ENCODE measurements at places on chromosomes 11 and 22. TPM values are rescaled to one million over a fixed set of nuclear protein-coding genes. Genes with fewer than 3 reads are reported as not detected.

Gene APIP
- 13.2 TPM for total RNA-seq

Gene GGT5
- 5.0 TPM for total RNA-seq

Gene IGLL1
- not detected for total RNA-seq

Gene IFITM2
- 94.0 TPM for total RNA-seq

Gene HTR3A
- total RNA-seq: not detected

Gene OR52A1
- total RNA-seq: not detected

DNA sequence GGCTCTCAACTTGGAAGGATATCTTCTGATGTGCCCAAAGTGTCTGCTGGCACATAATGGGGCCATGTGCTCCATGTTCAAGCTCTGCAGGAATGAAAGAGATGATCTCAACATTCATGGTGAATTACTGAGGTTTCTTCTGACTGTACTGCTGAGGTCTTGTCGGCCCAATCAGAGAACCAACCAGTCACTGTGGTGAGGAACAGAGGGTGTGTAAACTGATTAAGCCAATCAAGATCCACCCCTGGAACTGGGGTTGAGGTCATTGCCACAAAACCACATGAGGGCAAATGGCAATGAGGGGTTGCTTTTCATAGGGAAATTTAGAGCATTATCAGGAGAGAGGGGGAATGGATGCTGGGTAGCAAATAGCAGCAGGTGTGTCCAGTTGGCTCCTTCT is 152.3 kb upstream of the RAG2 start:
- ATAC-seq: no peak

DNA sequence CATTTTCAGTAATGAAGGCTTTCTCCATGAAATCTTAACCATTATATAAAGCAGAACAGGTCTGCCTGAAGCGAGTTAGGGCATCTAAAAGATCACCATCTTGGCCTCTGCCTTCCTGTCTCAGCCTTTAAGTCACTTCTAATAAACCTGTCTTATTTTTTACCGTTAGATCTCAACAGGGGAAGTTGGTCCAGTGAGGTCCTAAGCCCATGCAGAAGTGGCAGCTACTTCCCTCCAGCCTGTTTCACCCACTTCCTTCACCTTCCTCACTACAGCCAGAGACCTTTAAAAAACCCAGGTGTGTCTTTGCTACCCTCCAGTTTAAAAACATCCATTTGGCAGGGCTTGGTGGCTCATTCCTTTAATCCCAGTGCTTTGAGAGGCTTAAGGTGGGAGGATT is 14.1 kb upstream of the LIPT2 start:
- no peak for ATAC-seq

DNA sequence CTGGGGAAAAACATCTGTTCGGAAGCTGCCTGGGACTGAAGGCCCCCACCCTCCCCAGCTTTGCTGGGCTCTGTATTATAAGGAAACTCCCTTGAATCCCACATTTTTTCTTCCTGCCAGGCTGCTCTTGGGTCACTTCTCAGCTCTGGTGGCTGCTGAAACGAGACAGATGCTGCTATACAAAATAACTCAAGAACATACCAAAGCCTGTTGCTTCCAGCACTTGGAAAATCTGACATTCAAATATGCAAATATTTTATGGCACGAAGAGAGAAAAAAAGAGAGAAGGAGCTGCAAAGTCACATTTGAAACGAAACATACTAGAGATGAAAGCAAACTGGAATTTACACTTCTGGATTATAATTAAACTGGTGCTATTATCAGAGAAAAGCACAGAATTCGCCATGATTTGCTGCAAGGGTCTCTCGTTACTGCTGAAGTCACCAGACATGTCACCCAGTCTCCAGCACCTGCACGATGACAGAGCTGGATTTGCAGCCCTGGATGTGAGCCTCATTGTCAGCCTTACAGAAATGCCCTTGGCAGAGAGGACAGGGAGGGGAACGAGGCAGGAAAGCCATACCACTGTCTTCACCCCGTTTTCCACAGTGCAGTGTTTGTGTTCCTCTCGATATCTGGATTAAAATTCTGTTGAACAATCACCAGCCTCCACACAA is 47.9 kb upstream of the IGSF9B start:
- no peak for ATAC-seq

DNA sequence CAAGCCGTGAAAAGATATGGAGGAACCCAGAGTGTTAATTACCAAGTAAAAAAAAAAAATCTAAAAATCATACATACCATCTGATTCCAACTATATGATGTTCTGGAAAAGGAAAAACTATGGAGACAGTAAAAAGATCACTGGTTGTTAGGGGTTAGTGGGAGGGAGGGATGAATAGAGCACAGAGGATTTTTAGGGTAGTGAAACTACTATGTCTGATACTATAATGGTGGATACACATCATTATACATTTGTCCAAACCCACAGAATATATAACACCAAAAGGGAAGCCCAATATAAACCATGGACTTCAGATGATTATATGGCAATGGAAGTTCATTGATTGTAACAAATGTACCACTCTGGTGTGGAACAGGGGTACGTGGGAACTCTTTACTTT is 74.1 kb downstream of the ENTHD1 start:
- no peak for ATAC-seq

- no peak for ATAC-seq
These were observed 145.2 kb downstream of the FBXO7 start for GRCh38 chr22:32619614-32620426.

GRCh38 chr11:65814131-65814985 is 19.4 kb upstream of the SNX32 start:
- ATAC-seq: peak; percentile 82

DNA sequence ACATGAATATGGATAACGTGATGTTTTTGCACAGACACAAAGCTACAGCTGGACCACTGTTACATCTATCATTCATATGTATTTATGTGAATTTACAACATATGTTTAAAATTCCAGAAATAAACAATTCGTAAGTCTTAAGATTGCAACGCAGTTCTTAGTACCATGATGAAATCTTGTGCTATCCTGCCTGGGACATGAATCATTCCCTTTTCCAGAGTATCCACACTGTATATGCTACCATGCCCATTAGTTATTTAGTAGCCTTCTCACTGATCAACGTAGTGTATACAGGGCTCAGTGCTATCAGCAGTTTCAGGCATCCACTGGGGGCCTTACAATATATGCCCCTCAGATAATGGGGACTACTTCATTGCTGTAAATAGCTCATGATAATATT is 4.3 kb downstream of the ATL3 start:
- no peak for ATAC-seq

GRCh38 chr11:85889676-85890579 is 34.7 kb downstream of the CCDC83 start:
- ATAC-seq: peak; percentile 75

DNA sequence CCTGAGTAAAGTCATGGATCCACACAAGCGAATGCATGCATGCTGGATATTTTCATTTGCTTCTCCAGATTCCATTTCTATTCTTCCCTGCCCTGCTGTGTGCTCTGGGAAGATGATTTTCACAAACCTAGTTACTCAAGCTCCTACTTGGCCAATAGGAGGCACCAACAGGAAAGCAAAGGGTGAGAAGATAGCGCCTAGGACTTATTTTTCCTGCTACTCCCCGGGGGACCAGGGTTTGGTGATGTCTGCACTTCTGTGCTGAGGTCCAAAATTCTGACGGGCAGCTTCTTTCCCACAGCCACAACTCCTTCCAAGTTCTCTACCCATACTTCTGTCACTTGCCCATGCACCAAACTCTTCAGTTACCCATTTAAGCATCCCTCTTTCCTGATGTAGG is 509.3 kb upstream of the TENM4 start:
- no peak for ATAC-seq

- peak; percentile 35 for ATAC-seq
These were observed 775 bp downstream of the FAM181B start for GRCh38 chr11:82732734-82733443.

DNA sequence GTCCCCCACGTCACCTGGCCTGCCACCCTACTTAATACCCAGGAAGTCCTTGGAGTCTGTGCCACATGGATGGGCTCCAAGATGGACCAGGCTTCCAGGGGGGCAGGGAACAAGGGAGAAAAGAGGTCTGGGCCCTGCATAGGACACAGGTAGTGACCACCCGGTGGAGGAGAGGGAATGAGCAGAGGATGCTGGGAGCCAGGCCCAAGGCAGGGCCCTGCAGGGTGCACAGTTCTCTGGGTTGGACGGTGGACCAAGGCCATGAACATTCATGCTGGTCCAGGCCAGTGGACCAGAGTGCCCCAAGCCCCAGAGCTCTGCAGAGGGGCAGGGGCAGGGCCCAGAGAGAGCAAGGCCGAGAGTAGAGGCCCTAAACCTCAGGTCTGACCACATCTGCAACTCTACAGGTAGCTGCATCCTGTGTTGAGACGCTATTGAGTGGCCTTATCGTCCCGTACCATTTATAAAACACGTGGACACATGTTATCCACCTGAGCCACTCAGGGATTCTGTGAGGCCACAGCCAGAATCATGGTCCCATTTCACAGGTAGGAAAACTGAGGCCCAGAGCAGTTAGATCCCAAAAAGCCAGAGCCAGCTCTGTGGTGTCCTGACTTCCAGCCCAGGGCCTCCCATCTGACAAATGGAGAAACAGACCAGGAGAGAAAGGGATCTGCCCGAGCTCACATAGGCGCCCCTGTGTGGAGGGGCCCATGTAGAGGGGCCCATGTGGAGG is 46.4 kb downstream of the IGLL5 start:
- no peak for ATAC-seq

GRCh38 chr11:1337647-1338007 is 28.2 kb upstream of the TOLLIP start:
- no peak for ATAC-seq

DNA sequence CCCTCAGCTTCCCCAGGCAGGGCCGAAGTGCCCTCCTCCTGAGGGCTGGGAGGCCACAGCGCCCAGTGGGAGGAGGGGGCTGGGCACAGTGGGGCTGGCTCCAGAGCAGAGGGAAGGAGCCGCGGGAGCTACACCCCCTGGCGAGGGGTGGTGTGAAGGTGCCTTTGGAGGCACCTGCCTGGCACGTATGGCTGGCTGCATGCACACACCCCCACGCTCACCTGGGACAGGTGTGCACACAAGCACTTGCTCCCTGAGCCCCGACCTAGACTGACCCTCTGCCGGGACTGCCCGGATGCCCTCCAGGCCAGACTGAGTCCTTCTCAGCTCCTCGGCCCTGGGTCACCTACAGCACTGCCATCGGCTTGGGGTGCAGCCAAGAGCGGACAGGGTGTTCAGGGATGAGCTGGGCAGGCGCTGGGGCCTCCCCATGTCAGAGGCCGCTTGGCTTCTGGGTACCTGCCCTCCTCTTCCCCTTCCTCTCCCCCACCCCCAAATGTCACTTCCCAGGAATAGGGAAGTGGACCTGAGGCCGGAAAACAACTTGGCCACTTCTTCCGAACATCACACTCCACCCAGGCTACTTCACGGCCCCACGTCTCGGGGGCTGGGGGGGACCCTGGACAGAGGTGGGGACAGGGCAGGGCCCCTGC is 7.4 kb upstream of the PIM3 start:
- no peak for ATAC-seq

- peak; percentile 22 for ATAC-seq
These were observed 83.3 kb downstream of the BARX2 start for GRCh38 chr11:129458756-129459535.

- peak; percentile 35 for ATAC-seq
These were observed 7.4 kb downstream of the DUSP8 start for GRCh38 chr11:1564535-1565172.

GRCh38 chr11:38598418-38598817 is 2000.4 kb upstream of the RAG2 start:
- no peak for ATAC-seq

DNA sequence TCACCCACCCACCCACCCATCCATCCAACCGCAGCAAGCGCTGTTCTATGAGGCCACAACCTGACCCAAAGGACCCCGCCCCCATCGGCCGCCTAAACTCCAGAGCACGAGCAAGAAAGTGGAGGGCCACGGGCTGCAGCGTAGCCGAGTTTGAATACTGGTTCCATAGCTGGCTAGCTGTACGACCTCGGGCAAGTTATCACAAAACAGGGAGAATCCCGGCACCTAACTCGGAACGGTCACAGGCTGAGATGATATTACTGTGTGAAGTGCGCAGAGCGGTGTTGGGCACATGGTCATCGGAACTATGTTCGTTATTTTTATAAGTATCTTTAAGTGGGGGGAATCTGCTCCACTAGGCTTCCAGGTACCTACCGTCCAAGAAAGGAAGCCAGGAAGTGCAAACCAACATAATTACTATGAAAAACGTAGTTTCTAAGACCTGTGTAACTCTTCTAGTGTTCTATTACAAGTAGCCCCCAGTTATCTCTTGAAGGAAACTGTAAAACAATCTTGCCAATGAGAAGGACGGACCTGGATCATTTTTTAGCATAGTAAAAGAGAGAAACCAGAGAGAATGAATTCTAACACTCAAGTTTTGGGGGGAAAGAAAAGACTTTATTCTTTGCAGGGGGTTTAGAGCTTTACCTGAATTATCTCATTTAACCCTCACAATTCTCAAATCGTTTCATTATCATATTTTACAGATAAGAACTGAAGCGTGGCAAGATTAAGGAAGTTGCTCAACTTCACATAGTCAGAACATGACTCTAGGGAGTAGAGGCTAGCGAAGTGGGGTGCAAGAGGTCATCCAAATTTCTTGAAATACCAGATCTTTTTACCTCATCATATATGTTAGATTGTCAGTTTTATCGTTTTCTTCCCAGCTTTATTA is 663 bp upstream of the BUD13 start:
- peak; percentile 23 for ATAC-seq

DNA sequence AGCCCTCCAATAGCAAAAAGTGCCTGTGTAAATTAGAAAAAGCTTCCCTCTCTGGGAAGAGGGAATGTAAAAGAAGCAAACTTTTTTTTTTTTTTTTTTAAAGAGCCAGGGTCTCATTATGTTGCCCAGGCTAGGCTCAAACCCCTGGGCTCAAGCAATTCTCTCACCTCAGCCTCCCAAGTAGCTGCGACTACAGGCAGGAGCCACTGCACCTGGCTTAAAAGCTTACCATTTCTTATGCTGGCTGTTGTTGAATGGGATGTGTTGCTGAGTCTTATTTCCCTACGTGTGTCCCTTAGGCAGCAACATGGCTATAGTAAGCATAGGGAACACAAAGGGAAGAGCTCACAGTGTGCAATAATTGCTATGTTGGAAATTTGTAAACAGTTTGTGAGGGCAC is 225.5 kb upstream of the CCDC90B start:
- ATAC-seq: no peak

GRCh38 chr11:87398931-87399330 is 361.2 kb downstream of the TMEM135 start:
- no peak for ATAC-seq

DNA sequence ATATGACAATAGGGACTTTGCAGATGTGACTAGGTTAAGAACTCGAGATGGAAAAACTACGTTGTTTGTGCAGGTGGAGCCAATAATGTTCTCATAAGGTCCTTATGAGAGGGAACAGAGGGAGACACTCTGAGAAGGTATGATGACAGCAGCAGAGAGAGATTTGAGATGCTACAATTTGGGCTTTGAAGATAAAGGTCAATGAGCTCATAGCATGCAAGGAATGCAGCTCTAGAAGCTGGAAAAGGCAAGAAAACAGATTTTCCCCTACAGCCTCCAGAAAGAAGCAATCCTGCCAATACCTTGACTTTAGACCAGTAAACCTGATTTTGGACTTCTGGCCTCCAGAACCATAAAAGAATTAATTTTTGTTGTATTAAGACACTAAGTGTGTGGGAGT is 21.1 kb downstream of the FAM76B start:
- ATAC-seq: no peak

- no peak for ATAC-seq
These were observed 81.0 kb upstream of the SNX19 start for GRCh38 chr11:130997278-130997677.

Measured in esophagus mucosa (tissue), 1 donor.